ENCODE measurements at places on chromosomes 11 and 22.

DNA sequence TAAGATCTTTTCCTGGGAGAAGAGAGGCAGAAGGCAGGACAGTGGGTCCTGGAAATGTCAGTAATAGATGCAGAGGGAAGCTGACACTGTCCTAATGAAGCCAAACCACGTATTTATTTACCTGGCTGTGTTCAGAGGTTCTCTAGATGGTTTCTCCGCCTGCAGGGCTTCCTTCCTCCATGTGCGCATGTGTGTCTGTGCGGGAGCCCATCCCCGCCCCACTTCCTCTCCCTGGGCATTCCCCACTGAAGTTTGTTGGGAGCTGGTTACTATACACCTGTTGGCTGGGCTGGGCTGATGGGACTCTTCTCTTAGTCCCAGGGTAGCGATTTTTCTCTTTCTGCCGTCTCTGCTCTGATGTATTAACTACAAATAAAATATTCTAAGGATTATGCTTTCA, 204.9 kb upstream of the TBCEL start:
- peak; percentile 3 for DNase-seq

- DNase-seq: no peak
These were observed 91.7 kb downstream of the TP53I11 start for GRCh38 chr11:44858796-44859527.

- no peak for DNase-seq
These were observed 298.8 kb downstream of the SWAP70 start for GRCh38 chr11:9962722-9963121.

GRCh38 chr22:46467006-46467405, 70.4 kb downstream of the CELSR1 start:
- no peak for DNase-seq

DNA sequence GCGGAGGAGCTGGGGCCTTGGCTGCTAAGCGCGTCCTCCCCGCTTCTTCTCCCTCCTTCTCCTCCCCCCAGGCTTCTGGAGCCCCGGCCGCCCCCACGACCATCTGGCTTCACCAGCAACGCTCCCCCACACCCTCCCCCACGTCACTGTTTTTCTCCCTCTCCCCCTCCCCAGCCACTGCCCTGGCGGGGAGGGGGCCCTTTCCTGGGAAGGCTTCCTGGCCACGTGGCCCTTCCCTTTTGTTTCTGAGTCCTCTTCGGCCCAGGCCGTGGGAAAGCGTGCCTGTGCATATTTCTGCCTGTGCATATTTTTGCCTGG, 27.7 kb downstream of the RTN4R start:
- DNase-seq: no peak

DNA sequence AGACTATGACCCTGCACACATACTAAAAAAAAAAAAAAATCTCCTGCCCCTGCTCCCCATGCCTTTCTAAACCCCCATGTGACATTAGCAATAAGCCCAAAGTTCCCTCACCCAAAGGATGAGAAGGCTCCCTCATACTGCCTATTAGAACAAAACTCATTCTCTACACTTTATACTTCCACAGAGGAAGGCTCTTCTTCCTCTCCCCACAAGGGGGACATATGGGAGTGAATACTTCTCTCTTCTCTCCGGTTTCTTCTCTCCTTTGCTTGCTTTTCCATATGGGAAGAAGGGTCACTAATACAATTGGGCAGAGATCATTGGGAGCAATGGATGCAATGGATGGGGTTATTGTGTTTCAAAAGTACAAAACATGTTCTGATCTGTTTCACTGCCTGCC, 3.3 kb downstream of the OR52L1 start:
- no peak for DNase-seq

DNA sequence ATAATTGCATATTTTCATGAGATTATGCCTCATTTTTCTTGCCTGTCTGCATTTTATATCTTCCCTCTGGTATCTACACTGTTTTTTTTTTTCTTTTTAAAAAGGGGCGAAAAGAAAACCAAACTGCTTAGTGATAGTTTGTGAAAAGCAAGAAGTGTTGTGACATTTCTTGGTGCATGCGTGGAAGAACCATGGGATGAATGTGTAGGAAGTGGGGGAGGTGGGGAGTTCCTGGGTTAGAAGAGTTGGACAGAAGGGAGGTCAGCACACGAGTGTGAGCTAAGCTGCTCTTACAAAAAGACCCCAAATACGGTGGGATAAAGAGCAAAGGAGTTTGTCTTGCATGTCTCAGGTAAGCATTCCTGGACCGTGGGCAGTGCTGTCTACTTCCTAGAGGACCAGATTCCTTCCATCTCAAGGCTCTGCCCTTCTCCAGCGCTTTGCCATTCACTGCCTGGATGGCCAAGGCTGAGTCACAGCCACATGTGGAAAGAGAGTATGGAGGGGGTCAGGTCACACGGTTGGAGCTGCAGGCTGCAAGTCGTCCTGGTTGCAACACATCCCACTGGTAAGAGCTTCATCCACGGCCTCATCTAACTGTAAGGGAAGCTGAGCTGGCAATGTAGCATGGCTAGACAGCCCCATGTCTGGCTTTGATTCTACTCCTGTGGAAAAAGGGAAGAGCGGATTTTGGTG, 300.6 kb downstream of the DDX10 start:
- DNase-seq: peak; percentile 38

DNA sequence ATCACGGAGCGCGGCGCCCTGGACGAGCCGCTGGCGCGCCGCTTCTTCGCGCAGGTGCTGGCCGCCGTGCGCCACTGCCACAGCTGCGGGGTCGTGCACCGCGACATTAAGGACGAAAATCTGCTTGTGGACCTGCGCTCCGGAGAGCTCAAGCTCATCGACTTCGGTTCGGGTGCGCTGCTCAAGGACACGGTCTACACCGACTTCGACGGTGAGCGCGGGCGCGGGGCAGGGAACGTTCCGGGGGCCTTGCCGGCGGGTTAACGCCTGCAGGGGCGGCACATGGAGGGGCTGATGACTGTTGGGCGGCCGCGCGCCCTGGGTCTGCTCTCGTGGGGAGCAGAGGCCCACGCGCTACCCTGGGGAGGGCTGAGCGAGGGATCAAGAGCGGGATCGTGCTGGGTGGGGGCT, 1.0 kb downstream of the PIM3 start:
- no peak for DNase-seq

GRCh38 chr11:113251281-113251680, 63.1 kb upstream of the TTC12 start:
- DNase-seq: no peak

- DNase-seq: peak; percentile 66
These were observed 14.6 kb downstream of the MMP13 start for GRCh38 chr11:102940714-102941588.

GRCh38 chr11:126823274-126823673, 177.3 kb downstream of the KIRREL3 start:
- DNase-seq: no peak

- DNase-seq: no peak
These were observed 11.6 kb downstream of the OTUB1 start for GRCh38 chr11:63997801-63998337.

GRCh38 chr11:64536396-64536941, 54.6 kb upstream of the SLC22A12 start:
- no peak for DNase-seq

- no peak for DNase-seq
These were observed 71.0 kb downstream of the DKK3 start for GRCh38 chr11:11937433-11937832.

DNA sequence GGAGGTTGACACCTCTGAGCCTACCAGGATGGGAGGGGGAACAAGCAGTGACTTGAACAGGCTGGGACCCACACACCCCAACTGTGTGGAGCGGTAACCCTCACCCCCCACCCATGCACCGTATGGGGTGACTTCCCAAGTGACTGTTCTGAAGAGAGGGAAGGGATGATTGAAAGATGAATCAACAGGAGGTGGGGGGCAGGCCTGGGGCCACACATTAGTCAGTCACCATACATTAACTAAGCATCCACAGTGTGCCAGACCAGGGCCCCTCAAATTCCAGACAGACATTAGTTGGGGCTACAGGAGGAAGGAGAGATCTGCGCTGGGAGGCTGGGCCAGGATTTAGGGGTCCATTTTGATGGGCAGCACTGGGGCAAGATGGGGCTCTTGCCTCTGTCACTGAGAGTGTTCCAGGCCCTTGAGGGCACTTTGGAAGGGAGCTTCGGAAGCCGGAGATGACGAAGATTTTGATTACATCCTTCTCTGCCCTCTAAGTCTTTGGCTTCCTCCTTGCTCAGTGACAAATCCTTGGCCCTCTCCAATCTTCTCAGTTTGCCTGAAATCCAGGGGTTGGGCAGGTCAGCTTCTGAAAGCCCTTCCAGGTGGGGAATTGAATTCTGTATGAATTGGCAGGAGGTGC, 966 bp downstream of the SMTN start:
- peak; percentile 84 for DNase-seq

GRCh38 chr11:70713086-70713835, 314.9 kb downstream of the CTTN start:
- DNase-seq: no peak

- no peak for DNase-seq
These were observed 1.9 kb downstream of the GRAMD4 start for GRCh38 chr22:46622081-46622521.

- DNase-seq: no peak
These were observed 24.3 kb downstream of the BCR start for GRCh38 chr22:23204541-23205157.

DNA sequence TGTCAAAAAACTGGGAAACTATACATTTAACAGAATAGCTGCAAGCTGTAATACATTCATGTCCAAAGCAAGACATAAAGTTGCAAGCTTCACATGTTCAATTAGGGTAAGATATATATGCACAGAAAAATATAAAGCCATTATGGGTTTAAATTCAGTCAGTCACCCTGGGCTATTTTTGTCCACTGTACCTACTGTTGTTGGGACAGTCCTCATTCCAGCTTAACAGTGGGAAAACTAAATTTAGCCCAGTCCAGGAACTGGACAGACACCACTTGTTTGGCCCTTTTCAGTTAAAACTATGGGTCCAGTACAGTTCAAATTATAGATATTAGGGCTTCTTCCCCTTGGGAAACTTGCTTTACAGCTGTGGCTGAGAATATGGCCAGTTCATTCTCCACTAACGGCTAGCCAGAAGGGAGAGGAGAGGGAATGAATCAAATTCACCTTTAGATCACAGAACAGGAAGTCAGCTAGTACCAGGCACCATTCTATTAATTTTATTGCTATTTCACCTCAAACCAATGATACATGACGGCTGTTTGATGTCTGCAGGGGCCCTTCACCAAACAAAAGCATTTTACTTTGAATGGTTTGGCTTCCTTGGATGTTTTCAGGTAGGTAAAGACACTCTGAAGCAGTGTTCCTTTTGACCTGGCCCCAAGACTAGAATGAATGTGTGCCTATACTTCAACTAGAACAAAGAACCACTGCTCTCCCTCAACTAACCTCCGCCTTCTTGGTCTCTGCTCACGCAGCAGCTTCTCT, 22.2 kb downstream of the ZNF280B start:
- DNase-seq: no peak

DNA sequence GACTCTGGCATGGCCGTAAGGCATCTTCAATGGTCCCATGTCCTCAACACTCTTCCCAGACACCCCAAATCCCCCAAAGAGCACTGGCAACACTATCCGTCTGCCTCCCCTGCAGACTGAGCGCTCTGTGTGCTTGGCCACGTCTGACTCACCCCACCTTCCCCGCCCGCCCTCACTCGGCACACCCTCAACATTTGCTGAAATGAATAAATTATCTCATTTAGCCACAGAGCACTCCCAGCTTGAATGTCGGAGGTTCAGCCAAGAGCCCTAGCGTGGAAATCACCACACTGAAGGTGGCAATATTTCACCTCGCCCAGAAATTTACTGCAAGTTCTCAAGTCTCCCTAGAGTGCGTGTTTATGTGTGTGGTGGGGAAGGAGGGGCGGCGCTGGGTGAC, 46.6 kb upstream of the TCF20 start:
- DNase-seq: peak; percentile 74

- no peak for DNase-seq
These were observed 114.1 kb upstream of the TBCEL start for GRCh38 chr11:120909676-120910416.

DNA sequence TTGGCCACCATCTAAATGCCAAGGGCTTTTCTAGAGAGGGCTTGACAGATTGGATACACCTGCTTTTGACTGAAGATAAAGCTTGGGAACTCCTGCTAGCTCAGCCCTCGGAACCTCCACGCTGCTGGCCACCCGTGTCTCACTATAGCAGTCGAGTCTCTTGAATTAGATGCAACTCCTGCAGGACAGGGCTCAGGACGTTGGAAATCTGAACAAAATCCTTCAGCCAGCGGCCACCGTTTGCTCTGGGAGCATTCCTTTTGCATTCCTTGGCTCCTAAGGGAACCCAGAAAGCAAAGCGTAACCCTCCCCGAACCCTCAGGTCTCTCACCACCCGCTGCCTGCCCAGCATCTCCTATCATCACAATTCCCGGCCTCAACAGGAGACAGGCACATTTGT, 77.8 kb downstream of the GRIK4 start:
- DNase-seq: no peak

- no peak for DNase-seq
These were observed 268.2 kb downstream of the FAM181B start for GRCh38 chr11:82465481-82465880.

DNA sequence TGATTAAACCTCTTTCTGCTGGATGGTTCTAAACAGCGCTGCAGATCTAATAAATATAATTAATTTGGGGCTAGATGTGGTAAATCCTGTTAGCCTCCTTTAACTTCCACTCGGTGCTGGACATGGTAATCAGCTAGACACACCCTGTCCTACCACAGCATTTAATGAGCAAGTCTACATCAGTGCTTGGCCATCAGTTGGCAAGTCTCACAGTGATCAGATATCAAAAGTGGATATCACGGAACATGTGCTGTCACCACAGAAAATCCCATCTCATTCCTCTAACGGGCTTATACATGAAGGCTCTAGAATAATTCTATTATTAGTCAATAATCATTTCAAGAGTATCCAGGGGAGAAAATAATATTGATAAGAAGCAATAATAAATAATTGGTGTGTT, 5.6 kb upstream of the USP28 start:
- DNase-seq: no peak

DNA sequence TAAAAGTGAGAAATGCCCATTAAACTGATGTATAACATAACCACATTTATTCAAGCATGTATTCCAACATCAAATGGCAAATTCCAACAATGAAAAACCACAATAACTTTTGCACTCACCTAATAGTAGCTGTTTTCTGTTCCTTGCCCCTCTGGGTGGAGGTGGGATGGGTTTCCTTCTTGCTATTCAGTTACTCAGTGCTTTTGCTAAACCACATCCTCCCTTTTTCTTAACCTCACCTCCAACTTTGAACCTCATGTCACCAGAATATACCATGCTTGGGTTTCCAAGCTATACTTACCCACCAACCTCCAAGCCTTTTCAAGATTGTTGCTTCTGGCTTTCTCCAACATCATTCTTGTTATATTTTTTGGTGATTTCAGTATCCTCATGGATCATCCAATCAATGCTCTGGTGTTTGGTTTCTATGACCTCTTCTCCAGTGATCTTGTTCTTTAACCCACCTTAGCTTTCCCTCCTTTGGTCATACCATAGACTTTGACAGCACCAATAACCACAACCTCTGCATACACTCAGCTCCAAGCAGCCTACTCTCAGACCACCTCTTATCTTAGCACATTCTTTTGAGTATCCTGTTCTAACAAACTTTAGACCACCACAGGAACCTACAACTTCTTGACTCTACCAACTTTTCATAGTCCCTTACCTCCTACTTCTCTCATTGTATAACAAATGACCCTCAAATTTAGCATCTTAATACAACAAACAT, 3.2 kb upstream of the CCDC15 start:
- no peak for DNase-seq

GRCh38 chr11:114031967-114032320, 27.6 kb upstream of the ZBTB16 start:
- DNase-seq: no peak

- DNase-seq: no peak
These were observed 16.3 kb upstream of the CLMP start for GRCh38 chr11:123211149-123211852.

- no peak for DNase-seq
These were observed 21.9 kb downstream of the OR5B21 start for GRCh38 chr11:58485961-58486360.
